ENCODE measurements at places on chromosomes 2 and 18.

DNA sequence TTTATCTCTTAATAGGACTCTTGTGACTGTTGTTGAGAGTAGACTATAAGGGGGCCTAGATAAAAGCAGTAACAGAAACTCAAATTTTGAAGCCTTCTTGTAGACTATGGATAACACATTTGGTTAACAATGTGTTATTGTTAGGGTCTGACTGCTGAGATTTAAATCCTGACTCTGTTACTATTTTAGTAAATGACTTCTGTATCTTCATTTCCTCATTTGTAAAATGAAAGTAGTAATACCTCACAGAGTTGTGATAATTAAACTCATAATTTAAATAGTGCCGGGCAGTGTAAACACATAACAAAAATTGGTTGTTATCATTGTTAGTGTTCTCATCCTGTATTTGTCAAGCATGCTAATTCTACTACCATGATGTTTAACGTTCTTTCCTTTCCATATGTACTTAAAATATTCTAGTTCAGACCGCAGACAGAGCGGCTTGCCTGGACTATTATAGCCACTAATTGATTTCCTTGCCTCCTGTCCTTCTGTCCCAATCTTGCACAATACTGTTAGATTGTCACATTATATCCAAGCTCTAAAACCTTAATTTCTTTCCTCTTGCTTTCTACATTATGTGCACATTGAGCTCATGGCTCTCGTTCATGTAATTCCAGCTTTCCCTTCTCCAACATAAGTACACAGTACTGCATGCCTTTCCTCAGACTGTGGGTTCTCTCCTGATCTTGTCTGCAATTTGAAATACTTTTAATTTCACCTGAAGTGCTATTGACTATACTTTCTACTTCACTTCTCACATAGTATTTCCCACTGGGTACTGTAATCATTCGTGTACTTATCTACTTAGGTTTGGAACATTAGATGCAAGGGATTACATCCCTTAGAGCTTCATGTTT lies 48.4 kb downstream of the RBBP8 start:
- DNase-seq, result no peak

GRCh38 chr18:73987247-73987980 lies 160.2 kb downstream of the FBXO15 start:
- no peak for DNase-seq

- no peak for DNase-seq
Observed at GRCh38 chr18:46324087-46324955, 220.1 kb downstream of the HAUS1 start.

DNA sequence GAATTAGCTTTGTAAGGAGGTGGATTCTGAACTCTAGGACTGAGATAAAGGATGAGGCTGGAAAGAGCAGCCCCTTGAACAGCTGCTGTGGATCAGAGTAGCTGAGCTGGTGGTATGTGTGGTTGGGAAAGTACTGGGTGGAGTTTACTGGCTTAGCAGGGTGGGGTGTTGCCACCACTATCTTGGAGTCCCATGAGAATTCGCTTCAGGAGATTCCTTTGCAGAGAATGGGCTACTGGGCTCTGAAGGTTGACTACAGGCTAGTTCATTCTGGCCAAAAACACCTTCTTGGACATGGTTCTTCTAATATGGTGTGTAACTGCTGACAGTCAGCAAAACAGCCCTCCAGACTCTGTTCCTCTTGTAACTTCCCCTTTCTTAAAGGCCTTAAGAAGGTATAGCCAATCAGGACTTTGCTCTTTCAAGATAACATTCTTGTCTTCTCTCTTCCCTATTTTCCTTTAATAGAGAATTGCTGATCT lies 52.7 kb downstream of the TET3 start:
- no peak for DNase-seq

GRCh38 chr2:96967961-96968360 lies 18.4 kb downstream of the FAM178B start:
- no peak for DNase-seq

DNA sequence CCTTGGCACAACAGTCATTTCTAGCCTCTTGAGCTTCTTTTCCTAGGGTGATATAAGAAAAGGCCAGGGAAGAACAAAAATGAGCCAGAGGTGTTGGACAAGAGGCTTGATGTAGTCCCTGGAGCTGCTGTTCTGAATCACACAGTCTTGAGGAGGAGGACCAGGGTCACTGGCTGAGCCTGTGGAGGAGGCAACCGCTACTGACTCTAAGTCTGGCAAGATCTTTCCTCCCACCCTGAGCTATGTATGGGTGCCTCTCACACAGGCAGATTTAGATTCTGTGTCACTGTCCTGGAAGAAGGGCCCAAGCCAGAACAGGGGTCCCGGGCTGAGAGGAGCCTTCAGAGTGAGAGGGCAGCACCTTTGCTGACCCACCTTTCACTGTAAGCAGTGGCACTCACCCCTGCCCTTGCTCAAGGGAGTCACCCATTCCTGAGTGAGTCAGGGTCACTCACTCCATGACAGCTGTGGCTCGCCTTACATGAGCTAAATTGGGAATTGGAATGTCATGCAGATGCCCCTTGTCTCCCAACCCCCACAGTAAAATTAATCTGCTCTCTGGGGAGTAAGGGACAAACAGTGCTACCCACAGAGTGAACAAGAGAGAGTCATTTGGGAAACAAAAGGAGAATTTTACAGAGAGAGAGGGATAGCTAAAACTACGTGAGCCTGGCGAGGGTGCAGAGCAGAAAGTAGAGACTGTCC lies at the start of gene TRIM54:
Gene TRIM54 (plus strand): TSS at position 575 of the 705 bp plus-strand sequence. CDS start 303 bp downstream, outside the sequence.
- DNase-seq, result no peak

- DNase-seq, result no peak
Observed at GRCh38 chr18:28541276-28541930, 364.5 kb upstream of the CDH2 start.

GRCh38 chr2:229732897-229733296 lies 18.5 kb upstream of the DNER start:
- DNase-seq, result no peak

GRCh38 chr2:64391940-64392339 lies 62.0 kb upstream of the LGALSL start:
- DNase-seq, result no peak

- no peak for DNase-seq
Observed at GRCh38 chr2:178404368-178404767, 46.6 kb downstream of the PRKRA start.

Measured in stimulated activated CD8-positive, alpha-beta memory T cell treated with anti-CD3 and anti-CD28 coated beads, Interleukin-15, amount 100 ng/mL, for 24 hours (primary cell).